A172 (cell line): ENCODE measurements at places on chromosomes 16 and 17.

GRCh38 chr17:44235583-44235936 is 16.1 kb upstream of the UBTF start:
- peak; percentile 90 for DNase-seq

GRCh38 chr16:30010844-30011713 is at the start of gene DOC2A:
DOC2A (minus strand) TSS chr16:30011027; CDS start chr16:30010222, 805 bp downstream.
- no peak for DNase-seq

GRCh38 chr17:44268709-44269534 is 987 bp upstream of the SLC4A1 start:
- DNase-seq = no peak

DNA sequence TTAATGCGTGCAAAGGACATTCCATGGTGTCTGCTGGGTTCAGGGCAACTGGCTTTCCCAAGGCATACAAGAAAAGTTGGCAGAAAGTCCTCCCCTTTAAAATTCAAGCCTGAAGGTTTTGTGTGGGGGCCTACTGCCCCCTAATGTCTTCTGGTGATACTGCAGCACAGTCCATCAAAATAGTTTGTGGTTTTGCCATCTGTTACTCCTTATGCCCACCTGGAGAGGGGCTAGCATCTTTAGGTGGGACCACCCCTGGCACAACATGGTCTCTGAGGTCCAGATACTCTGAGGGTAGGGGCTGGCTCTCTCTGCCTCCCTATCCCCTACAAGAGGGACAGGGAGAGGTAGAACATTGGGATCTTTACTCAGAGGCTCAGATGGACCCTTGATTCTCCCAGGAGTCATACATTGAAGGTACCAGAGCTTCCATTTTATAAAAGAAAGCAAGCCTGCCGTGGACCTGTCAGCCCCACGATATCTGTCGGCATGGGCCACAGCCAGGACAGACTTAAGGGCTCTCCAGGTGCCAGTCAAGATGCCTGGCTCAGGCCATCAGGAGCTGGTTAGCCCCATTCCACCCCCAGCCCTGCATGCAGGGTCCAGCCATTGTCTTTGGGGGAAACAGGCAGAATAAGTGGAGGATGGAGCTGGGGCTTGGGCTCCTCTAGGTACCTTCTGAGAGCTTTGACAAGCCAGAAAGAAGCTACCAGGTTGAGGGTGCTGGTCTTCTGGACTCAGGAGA is 6.3 kb downstream of the ESRP2 start:
- DNase-seq = peak; percentile 33

GRCh38 chr17:76540381-76541300 is 797 bp downstream of the PRCD start:
- DNase-seq = peak; percentile 96

DNA sequence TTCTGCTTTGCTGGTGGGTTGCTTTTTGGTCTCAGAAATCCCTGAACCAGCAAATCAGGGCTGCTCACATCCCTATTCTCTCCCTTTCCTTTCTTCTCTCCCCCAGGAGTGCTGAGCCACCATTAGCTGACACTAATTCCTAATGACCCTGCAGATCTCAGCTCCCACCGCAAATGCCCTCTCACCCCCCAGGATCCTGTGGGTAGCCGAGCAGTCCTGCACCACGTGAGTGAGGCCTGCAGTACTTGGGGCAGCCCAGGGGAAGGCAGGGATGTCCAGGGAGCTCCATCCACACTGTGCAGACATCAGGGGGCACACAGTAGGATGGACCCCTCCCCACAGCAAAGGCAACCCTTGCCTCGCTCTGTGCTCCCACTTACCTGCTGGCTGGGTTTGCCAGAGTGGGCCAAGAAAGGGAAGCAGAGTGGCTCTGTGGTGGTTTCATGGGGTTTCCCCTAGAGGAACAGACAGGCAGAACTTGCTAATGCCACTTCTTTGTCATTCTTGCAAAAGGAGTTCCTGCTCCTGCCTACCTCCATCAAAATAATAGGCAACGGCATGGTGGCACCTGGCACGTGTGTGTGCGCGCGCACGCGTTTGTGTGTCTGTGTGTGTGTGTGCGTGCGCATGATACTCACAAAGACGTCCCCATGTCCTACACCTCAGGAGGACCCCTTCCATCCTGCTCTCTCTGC is 135.6 kb downstream of the GAS7 start:
- DNase-seq = no peak

DNA sequence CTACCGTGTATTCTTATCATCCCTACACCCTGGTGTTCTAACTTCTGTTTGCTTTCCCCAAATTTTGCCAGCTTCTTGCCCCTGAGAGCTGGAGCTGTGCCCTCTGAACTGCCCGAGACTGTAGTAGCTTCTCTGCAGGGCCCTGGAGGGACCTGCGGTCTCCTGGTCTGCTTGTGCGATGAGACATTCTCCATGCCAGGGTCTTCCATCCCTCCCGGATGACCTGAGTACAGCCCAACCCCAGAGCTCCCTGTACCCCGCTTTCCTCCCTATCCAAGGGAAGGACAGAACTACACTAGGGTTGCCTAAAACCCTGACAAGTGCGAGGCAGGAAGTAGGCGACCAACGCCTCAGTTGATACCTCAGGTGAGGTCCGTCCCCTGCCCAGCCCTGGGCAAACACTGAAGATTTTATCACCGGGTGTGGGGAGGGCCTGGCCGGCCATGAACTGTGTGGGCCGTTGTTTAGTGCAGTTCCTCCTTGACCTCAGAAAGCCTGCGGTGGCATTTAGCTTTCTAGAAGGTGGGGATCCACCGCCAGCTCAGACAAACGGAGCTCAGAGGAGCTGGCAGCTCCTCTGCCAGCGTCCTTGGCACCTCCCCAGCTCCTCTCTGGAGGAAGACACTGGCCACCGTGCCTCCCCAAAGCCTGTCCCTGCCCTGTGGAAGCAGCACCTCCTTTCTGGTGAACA is 13.7 kb downstream of the CANT1 start:
- DNase-seq = no peak

DNA sequence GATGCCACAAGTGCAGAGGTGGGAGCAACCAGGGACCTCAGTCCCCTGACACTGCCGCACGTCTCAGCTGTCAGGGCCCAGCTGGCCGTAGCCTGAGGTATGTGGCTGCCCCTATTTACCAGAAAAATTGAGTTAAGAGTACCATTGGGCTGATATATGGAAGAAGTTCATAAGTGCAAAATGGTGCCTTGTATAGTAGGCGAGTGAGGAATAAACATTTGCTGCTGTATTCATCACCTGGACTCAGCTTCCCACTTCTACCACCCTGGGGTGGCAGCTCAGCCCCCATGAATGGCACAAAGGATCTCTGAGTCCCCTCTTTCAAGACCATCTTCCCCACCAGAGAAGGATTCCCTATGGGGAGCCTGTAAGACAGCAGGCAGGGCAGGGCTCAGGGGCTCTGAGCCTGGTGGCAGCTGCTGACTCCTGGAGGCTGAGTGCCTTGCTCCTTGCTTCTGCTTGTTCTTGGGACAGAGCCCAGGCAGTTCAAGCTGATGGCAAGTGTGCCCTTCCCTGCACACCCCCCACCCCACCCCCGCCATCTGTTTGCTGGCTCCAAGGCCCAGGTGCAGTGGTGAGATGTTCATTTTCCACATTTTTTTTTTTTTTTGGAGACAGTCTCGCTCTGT is 29.0 kb downstream of the TRPV2 start:
- no peak for DNase-seq

DNA sequence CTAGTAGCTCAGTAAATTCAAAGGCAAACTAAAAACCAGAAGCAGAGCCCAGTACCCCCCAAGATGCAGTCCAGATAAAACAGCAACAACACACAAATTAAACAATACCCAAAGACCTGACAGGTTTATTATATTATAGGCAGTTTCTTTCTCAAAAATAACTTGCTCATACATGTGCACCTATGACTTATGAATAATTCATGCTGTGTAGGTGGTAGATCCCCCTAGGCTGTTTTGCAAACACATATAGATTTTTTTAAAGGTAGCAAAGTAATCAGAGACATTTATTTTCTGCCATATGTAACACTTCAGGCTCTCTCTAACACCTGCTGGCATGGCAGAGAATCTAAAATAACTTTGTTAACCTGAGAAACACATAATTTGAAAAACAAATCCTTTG is 27.2 kb downstream of the CACNG1 start:
- DNase-seq = no peak

DNA sequence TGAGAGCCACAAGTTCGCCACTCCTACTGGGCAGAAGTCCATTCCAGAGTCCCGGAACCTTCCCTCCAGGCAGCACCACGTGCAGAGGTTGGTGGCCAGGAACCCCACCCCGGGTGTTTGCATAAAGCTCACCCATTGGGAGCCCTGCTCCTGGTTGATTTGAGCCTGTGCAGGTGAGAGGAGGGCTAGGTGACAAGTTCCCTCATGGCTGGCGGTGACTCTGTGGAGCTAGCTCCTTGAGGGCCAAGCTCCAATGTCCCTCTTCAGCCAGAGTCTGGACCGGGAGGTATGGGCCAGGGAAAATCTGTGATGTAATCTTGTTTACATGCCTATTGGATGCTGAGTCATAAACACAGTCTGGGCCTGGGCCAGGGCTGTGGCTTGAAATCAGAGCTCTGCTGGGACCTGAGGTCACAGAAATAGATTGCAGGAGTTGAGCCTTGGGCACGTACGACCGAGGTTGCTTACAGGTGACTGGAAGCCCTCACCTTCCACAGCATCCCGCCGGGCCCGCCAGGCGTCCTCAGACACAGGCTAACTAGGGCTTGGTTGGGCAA is 118.9 kb downstream of the AATF start:
- peak; percentile 87 for DNase-seq

GRCh38 chr17:72974605-72975232 is 117.8 kb downstream of the SLC39A11 start:
- peak; percentile 42 for DNase-seq

DNA sequence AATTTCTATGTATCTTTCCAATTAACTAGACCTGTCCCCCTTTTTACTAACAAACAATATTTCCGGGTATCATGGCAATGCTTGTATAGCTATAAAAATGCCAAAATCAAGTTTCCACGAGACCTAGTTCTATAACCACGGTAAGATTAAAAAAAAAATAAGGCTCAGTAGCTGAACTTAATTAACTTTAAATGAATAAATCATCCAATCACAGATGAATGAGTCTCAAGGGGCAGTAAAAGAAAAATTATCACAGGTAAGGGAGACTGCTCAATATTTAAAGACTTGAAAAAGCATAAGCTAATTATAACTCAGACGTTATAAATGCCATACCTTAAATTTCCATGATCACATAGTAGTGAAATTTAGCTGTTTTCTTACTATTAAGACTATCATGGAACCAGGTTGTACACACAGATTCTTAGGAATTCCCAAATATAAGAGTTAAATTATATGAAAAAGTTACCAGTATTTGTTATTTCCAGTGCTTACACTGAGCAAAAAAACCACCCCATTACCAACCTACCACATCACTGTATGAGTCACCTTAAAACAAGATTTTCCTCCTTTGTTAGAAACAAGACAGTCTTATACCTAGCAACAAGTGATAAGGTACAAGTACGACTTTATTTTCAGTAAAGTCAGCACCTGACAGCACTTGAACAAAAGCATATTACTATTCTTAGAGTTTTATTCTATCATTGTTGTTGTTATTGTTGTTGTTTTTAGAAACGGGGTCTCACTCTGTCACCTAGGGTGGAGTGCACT is 20.6 kb downstream of the SSH2 start:
- DNase-seq = peak; percentile 29

- no peak for DNase-seq
These were observed 3.0 kb downstream of the ALKBH5 start for GRCh38 chr17:18186627-18186982.

GRCh38 chr17:42248351-42249179 is 27.6 kb downstream of the STAT5B start:
- peak; percentile 44 for DNase-seq

DNA sequence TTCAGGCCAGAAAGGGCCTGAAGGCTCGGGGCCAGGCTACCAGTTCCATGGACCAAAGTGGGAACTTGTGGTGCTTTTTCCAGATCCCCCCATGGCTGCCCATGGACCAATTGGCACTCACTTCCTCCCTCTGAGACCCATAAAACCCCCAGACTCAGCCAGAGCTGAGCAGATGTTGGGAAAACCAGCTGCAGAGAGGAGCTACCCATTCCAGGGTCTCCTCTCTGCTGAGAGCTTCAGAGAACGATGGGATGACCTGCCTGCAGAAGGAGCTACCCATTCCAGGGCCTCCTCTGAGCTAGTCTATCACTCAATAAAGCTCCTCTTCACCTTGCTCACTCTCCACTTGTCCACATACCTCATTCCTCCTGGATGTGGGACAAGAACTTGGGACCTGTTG is 52.2 kb upstream of the MED9 start:
- DNase-seq = no peak

DNA sequence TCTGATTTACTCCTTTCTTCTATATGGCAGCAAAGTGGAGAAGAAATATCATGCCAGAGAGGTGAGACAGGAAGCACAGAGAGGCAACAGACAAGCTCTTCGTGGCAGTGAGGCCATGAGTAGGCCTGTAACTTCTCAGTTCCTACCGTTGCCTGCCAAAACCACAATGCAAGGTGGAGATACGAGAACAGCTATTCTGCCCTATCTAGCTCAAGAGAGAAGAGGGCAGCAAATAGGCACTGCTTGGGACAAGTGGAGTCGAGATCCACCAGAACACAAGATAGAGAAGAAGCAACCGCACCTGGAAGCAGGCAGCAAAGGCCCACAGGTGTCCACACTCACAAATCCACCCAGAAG is 24.8 kb downstream of the RANBP10 start:
- no peak for DNase-seq

- DNase-seq = peak; percentile 46
These were observed 17.7 kb upstream of the SLC12A3 start for GRCh38 chr16:56847173-56847910.

DNA sequence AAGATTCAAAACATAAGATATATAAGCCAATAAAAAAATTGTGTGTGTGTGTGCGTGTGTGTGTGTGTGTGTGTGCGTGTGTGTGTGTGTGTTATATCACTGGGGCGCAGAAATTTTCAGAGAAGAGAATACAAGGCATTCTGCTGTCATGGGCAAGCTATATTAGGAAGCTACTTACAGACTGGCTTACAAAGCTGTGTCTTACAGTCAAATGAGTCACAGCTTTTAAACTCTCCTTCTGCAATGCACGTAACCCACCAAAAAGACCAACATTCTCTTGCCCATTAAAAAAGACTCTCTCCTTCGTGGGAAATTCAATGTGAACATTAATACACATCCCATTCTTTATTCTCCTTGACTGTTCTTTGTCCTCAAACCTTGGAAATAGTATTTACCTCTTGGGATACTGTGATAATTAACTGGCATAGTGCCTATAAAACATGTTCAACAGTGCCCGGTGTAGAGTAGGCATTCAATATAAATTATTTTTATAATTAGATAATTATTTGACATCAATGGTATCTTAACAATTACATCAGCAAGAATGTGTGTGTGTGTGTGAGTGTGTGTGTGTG is 860.4 kb upstream of the SOX9 start:
- peak; percentile 10 for DNase-seq
